ENCODE measurements at places on chromosomes 12 and 14. TPM values are rescaled to one million over a fixed set of nuclear protein-coding genes. Genes with fewer than 3 reads are reported as not detected.

The ST8SIA1 gene
- 0.09 TPM for total RNA-seq

The RNASE1 gene
- 0.45 TPM for total RNA-seq

The PLEKHD1 gene
- total RNA-seq = 0.02 TPM

The GSC gene
- 0.29 TPM for total RNA-seq

The B4GALNT3 gene
- total RNA-seq = 0.52 TPM

The RTN1 gene
- 0.03 TPM for total RNA-seq

The LMNTD1 gene
- not detected for total RNA-seq

The RHOJ gene
- total RNA-seq = not detected

The NTN4 gene
- total RNA-seq = 43.4 TPM

The POTEM gene
- total RNA-seq = not detected

The SRSF5 gene
- total RNA-seq = 232 TPM

The OTOGL gene
- total RNA-seq = not detected

The PAX9 gene
- total RNA-seq = 1.6 TPM

The HPD gene
- total RNA-seq = 1.4 TPM

The CCT2 gene
- 351 TPM for total RNA-seq

The BRAP gene
- total RNA-seq = 13.8 TPM

The CIDEB gene
- not detected for total RNA-seq

The NRXN3 gene
- total RNA-seq = 1.3 TPM

The OR4L1 gene
- not detected for total RNA-seq

The FGF6 gene
- total RNA-seq = not detected

The LBHD2 gene
- total RNA-seq = 0.22 TPM

The NEUROD4 gene
- total RNA-seq = not detected

The BLOC1S1 gene
- total RNA-seq = 131 TPM

The SERPINA12 gene
- not detected for total RNA-seq

The DCN gene
- total RNA-seq = not detected

The SYCP3 gene
- total RNA-seq = 0.08 TPM

The ASCL1 gene
- total RNA-seq = not detected

The SDR9C7 gene
- total RNA-seq = 0.05 TPM

The ALX1 gene
- 4.4 TPM for total RNA-seq

The TAC3 gene
- not detected for total RNA-seq

The SLC25A3 gene
- total RNA-seq = 716 TPM

The LPAR5 gene
- 0.71 TPM for total RNA-seq

The ADSS1 gene
- 6.7 TPM for total RNA-seq
